Lung microvascular endothelial cell (primary cell): ENCODE measurements at places on chromosomes 5 and 9. TPM values are rescaled to one million over a fixed set of nuclear protein-coding genes. Genes with fewer than 3 reads are reported as not detected.

GRCh38 chr9:107425101-107426025 lies 64.2 kb downstream of the KLF4 start:
- peak; percentile 48 for DNase-seq

- no peak for DNase-seq
Observed at GRCh38 chr5:26666371-26666770, 372.0 kb downstream of the CDH9 start.

DNA sequence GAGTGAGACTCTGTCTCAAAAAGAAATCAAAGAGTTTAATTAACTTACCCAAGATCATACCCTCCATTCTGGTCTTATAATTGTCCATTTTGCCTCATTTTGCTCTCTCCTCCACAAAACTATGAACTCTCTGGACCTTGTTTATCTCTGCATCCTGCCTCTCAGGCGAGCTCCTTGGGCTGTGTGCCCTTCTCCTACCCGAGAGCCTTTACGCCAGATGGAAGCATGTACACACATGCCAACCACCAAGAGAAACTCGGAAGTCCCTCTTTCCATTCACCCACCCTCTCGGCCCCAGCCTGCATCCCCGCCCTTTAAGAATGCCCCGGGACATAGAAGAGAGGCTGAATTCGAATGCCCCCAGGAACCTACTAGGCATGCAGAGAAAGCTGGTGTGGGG lies 25.9 kb downstream of the CPLX2 start:
- no peak for DNase-seq

GRCh38 chr9:16022228-16022627 lies 469.4 kb downstream of the CCDC171 start:
- DNase-seq, result no peak

DNA sequence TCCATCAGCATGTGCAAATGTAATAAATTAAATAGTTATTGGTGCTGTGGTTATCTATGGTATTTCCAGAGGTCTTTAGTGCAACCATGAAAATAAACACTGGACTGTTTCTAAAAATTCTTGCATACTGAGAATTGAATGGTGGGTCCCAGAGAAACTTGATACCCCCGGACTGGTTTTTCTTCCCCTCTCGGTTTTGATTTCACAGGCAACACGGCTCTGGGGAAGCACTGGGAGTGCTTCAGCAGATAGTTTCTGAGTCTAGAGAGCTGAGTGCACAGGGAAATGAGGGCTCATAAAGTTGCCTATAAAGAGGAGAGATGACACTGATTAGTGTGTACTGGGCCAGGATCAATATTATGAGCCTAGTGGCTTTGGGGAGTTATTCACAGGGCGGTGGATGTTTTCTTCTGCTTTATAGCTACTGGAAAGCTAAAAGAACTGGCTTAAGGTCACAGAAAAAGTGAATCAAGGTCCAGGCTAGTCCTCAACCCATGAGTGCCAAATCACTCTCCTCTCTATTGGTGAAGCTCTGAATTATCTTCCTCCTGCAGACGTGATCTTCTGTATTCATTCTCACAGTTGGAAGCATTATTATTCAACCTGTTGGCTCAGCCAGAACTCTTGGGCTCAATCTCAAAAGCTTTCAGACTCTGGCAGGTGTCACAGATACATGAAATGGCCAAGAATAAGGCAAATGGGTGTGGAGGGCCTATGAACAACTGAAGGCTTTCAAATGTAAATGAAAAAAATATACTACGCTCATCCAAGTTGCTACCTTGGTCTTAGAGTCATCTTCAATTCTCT lies 170.2 kb upstream of the HMHB1 start:
- DNase-seq, result no peak

BTNL3 gene
- total RNA-seq, result not detected in 2 replicates

EQTN gene
- not detected in 2 replicates for total RNA-seq

PCDHB13 gene
- total RNA-seq, result 0.87 and 2.6 TPM in 2 replicates
